ENCODE measurements at places on chromosomes 2 and 18.

DNA sequence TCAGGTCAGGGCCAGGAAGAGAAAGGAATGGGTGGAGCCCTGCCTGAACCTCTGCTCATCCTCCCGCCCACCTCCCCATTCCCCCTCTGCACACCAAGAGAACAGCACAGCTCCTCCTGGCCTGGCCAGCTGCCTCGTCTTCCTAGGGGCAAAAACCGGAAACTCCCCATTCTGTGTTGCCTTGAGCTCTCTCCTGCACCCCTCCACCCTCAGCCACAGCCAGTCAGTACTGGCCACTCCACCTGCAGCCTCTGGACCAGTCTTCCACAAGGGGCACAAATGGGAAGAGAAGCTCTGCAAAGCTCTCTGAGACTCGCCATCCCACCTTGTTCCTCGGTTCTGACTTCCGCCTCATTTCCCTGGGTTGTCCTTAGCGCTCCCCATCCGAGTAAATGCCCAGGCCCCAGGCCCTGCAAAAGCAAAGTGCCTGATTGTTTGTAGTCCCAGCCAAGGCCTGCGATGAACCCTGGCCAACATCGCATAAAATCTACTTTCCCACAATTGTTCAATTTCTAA is 39.3 kb upstream of the SLC35G4 start:
- DNase-seq, result no peak

GRCh38 chr2:98478907-98479306 is 34.2 kb downstream of the INPP4A start:
- DNase-seq, result no peak

DNA sequence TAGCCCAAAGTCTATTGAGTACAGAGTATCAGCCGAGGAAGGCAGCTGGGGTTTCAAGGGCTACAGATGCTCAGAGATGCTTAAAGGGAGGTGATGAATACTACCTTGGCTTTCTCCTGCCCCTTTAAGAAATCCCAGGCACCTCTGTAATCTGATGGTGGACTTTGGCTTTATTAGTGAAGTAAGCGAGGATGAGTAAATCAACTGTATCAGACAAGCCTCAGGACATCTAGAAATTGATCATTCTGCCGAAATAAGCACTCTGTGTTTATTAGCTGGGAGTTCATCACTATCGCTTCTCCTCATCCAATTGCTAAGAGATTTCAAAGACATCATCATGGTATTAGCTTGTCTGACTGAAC is 344.4 kb downstream of the SETBP1 start:
- no peak for DNase-seq

DNA sequence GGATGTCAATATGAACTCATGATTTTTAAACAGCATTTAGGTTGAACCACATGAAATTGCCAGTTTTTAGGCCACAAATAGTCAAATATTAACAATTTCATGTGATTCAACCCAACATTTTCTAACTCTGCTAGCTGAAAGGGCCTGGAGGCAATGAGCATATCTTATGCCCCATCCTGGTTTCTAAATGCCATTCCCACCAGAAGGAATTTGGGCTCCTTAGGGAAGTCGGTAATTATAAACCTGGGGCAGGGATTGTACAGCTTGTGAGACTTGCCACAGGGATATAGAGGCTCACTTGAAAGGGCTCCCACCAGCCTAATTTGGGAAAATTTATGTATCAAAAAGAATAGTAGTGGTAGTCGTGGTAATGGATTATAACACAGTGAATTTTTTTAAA is 178.4 kb upstream of the ALPP start:
- no peak for DNase-seq
